ENCODE measurements at places on chromosomes 7 and 10.

DNA sequence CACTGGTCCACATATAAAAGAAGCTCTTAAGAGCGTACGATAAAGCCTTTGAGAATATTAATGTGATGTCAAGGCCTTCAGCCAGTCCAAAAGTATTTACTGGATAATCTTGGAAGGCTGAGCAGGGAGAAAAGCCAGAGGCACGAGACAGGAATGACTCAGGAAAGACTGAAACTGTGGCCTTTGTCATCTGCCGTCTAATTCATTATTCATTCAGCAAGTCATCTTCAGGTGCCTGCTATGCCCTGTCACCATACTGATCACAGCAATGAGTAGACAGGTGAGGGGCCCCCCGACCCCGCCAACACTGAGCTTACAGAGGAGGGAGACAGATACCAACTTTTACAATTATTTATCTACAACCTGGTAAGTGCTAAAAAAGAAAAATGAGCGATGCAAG is 78.9 kb downstream of the VOPP1 start:
- no peak for DNase-seq

DNA sequence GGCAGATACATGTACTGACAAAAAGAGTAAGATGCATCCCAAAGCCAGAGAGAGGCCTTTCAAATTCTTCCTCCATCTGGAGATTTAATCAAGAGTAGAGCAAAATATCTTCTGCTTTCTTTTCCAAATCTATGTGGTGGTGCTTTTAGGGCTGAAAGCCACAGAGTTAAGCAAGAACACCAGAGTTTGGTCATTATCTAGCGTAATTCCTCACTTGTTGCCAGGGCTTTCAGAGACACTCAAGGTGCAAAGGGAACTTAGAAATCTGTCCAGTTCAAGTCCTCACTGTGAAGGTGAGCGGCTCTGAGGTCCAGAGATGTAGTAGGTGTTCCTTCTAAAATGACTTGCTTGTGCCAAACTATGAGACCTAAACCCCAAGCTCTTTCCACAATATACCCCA is 10.9 kb upstream of the NFE2L3 start:
- no peak for DNase-seq

- peak; percentile 25 for DNase-seq
These were observed 63.5 kb downstream of the LGI1 start for GRCh38 chr10:93821051-93821772.

DNA sequence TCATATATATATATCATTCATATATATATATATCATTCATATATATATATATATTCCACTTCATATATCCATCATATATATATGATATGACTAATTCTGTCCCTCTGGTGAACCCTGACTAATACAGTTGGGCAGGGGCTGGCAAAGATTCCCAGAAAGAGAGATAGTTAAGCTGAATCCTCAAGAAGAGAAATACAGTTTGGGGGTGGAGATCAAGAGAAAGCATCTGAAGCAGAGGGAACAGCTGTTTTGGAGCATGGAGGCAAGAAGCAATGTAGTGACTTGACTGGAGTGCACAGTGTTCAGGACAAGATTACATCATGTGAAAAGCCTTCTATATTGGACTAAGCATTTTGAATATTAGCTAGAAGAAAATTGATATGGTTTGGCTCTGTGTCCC is 540.7 kb downstream of the MAGI2 start:
- DNase-seq = no peak

- no peak for DNase-seq
These were observed 63.6 kb upstream of the SFMBT2 start for GRCh38 chr10:7474388-7474787.

GRCh38 chr7:110010359-110010758 is 1080.6 kb upstream of the LRRN3 start:
- DNase-seq = no peak

DNA sequence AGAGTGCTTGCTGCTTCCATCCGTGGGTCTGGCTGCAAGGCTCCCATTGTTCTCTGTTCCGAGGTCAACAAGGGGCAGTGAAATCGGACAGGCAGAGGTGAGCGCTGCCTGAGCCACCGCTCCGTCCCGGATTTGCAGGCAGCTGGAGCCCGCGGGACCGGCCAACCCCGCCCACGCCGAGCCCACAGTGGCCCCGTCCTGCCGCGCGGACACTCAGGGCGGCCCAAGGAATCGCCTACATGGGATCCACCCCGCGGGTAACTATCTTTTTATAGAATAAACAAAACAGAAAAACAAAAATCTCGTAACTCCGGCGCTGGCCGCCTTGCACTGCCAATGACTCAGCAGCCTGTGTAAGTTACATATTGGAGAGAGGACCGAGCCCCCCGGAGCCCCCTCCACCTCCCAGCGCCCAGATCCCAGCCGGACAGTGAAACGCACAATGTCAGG is 1.9 kb downstream of the BNIP3 start:
- no peak for DNase-seq

All from DMS153 (cell line).